ENCODE measurements at places on chromosomes 4 and X.

DNA sequence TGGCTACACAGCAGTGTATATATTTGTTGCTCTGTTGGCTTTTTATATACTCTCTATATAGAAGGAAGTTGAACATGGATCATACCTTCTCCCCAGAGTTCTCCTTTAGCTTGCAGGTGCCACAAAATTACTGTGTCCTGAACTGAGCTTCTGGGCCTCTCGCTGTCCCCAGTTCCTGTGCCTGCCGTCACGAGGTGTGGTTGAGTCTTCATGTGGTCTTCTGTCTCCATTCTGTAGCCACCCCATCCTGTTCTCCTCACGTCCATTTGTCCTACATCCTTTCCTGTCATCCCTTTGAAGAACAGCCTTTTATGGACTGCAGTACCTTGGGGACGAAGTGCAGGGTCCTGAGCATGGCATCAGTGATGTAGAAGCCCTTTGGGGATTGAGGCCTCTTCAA lies 14.5 kb downstream of the TMEM131L start:
- no peak for DNase-seq

DNA sequence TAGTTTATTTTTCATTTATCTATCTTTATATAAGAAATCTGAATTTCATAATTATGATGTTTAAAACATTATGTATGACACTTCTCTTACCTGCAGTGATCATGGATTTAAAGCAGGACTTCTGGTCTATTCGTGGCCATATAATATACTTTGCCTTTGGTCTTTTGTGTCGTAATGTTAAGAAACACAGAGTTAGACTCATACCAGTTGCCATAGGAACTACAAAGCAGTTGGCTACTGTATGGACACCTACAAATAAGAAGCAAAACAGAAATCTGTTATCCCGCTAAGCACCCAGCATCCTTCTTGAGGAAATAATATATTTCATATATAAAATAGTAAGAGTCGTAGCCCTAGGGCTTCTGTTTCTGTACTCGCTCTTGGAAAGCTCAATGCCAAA lies 4.3 kb downstream of the SEPSECS start:
- peak; percentile 33 for DNase-seq

- DNase-seq: no peak
Observed at GRCh38 chr4:7383266-7383665, 51.5 kb downstream of the PSAPL1 start.

GRCh38 chrX:38276089-38276488 lies 51.2 kb downstream of the RPGR start:
- DNase-seq: no peak

DNA sequence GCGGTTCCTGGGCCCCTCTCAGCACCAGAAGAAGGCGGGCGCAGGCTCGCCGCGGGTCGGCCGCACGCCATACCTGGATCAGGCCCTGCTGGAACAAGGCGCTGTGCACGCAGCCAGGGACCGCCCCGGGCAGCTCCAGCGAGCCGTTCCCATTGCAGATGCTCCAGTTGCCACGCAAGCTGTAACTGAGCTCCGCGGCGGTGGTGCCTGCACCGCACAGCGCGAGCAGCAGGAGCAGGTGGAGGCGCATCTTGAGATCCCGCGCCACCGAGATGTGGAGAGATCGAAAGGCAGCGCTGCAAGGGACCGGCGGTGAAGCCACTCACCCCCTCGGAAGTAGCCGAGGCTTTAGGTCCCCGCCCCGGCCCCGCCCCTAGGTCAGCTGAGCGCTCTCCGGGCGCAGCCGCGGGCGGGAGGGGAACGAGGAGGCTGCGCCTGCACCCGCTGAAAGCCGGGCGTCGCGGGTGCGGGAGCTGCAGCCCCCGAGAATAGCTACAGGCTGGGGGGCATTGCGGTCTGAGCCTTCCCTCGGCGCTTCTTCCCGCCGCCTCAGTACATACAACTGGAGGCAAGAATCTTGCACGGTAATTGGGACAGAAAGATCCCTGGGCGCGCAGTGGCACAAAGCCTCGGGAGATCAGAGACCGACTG lies at the start of gene MANBA:
MANBA (minus strand) TSS at position 324 of the 651 bp plus-strand sequence; CDS start at position 250, 74 bp downstream.
- peak; percentile 77 for DNase-seq

GRCh38 chrX:137426695-137427425 lies 139.1 kb upstream of the ZIC3 start:
- DNase-seq: no peak

- DNase-seq: peak; percentile 43
Observed at GRCh38 chr4:113591982-113592381, 169.6 kb downstream of the CAMK2D start.

DNA sequence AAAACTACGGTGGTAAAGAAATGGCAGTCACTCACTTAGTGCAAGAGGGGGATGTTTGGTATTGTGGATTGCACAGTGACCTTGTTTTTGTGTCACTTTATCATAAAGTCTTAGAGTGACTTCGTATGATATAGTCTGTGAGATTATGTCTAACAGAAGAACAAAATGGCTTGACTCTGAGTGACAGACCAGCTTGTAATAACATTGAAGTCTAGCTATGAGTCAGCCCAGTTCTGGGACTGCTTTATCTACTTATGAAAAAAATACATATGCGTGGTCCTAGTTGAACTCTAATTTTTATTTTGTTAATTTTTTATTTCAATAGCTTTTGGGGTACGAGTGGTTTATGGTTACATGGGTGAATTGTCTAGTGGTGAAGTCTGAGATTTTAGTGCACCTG lies 20.0 kb downstream of the DCLK2 start:
- no peak for DNase-seq

DNA sequence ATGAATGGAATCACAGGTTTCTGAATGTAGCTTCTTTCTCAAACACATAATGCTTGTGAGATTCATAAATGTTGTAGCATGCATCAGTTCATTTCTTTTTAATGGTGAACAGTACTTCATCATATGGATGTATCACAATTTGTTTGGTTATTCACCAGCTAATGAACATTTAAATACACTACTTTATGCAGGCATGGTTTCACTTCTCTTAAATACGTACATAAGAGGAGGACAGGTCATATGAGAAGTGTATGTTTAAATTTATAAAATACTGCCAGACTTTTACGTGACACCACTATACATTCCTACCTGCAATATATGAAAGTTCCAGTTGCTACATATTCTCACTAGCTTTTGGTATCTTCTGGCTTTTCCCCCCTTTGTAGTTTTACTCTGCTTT lies 65.4 kb downstream of the ANKRD17 start:
- DNase-seq: no peak

DNA sequence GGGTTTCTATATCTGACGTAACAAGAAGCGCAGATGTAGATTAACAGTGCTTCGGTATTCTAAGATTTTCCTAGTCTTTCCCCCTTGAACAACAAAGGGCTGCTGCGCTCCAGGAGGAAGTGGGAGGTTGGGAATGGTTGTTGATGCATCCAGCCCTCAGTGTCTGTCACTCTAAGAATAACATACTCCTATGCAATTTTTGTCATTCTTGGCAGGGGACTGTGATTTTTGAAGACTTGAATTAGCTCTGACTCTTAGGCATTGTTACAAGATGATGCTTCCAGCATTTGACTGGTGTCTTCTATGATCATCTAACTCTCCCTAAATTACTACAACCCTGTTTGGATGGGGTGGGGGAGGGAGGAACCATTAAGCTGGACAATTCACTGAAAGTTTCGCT lies 394.2 kb downstream of the ARHGAP24 start:
- DNase-seq: no peak

DNA sequence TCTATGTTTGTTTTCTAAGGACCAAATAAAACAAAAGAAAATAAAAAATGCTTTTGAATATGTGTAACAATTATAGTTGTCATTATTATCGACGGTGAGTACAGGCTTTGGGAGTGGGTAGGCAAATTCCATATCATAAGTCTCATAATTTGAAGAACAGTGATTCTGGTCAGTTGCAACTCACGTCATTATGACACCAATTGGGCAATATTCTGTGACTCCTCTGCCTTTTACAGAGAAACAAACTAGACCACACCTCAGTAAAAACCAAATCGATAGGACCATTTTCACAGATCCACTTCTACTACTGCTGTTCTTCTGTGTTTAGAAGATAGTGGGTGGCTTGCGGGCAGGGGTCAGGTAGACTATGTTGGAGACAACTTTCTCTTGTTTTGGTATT lies 250.1 kb downstream of the C4orf33 start:
- no peak for DNase-seq

DNA sequence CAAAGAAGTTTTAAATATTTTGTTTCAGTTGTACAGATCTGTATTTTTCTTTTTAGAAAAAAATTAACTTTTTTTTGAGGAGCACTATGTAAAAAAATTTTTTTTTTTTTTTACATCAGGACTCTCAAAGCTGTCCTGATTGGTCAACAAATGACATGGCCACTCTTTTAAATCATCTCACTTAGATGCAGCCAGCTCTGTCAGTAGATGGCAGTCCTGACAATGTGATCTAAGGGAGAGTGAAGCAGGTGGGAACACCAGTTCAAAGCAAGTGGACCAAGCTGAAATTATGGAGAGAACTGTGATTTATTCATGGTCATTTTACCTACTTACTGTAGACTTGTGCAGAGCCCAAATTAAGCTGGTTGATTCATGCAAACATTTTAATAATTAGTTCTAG lies 174.7 kb upstream of the GPRIN3 start:
- DNase-seq: no peak

- no peak for DNase-seq
Observed at GRCh38 chrX:49089553-49089952, 9.9 kb upstream of the WDR45 start.

DNA sequence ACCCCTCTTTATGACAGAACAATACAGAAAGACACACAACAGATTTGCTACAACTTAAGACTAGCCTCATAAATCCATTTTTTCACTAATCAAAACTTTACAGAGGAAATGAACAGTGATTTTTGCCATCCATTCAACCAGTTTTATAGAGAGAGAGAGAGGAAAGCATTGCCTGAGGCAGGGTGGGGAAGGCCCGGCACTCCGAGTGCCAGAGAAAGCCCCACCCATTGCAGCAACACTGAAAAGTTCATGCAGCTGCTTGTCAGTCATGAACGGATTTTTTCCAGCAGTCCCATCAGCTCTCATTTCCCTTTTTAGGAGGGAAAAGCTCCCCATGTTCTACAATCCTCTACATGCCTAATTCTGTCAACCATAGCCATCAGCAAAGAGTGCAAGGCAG lies 236.9 kb downstream of the CHIC1 start:
- DNase-seq: peak; percentile 27
